ENCODE measurements at places on chromosomes 1 and 21.

GRCh38 chr1:23732363-23733224 is 10.7 kb upstream of the ELOA start:
- DNase-seq, result no peak

- no peak for DNase-seq
Measured at GRCh38 chr1:225746361-225747179, 31.1 kb upstream of the SRP9 start.

DNA sequence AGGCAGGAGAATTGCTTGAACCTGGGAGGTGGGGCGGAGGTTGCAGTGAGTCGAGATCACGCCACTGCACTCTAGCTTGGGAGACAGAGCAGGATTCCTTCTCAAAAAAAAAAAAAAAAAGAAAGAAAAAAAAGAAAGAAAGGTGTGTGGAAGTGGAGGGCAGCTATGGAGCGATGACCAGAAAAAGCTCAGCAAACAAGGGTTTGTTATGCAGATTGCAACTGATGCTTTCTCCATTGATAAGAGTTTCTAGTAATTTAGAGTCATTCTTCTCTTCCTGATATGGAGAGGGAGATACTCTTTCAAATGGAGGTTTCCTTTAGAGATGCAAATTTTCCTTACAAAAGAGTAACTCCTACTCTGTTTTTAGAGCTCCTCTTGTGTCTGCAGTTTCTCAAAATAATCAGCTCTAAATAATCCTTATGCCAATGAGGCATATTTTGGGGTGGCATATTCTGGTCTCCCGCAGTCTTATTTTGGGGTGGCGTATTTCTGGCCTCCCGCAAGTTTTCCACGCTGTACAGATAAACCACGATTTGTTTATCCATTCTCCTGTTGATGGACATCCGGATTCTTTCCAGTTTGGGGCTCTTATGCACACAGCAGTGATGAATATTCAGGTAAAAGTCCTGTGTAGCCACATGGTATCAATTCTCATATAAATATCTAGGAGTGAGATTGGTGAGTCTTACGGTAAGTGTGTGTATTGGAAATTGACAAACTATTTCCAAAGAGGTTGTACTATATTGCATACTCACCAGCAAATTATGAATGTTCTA is 30.7 kb upstream of the RCC2 start:
- DNase-seq, result no peak

DNA sequence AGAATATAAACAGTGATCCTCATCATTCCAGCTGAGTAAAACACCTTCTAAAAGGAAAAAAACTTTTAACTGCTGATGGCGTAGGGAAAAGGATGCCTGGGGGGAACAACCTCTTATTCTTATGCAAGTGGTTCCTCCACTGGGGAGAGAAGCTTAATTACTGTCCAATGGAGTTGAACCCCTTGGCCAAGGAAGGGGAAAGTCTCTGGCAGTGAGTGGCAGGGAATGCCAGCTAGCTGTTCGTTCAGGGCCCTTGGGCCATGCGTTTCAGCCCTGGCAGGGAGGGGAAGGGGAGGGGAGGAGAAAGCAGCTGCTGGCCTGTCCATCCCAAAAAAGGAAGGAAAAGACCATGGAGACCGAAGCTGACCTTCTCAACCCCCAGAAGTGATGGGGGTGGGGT is 22.6 kb upstream of the SYCP1 start:
- DNase-seq, result no peak

GRCh38 chr21:45111703-45112102 is 37.3 kb downstream of the ADARB1 start:
- DNase-seq, result no peak

- DNase-seq, result peak; percentile 12
Measured at GRCh38 chr1:205066141-205066818, 18.0 kb downstream of the TMEM81 start.

DNA sequence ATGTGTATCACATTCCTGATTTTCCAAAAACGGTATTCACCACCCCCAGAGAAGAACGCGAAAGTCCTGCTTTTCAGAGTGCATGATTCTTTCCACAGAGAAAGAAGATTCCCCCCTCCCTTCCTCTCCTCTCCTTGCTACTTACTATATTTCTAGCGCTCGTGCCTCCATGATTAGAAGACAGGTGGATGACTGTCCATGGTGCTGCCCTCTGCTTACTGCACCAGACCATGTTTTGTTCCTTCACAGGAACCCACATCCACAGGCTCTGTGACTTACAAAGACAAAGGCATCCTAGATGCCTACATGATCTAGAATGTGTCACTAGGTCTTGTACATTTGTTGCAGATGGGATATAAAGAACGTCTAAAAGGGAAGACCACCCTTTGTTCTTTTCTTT is 49.1 kb upstream of the ZNF648 start:
- DNase-seq, result no peak

GRCh38 chr1:27299385-27300271 is 22.3 kb upstream of the TMEM222 start:
- no peak for DNase-seq

DNA sequence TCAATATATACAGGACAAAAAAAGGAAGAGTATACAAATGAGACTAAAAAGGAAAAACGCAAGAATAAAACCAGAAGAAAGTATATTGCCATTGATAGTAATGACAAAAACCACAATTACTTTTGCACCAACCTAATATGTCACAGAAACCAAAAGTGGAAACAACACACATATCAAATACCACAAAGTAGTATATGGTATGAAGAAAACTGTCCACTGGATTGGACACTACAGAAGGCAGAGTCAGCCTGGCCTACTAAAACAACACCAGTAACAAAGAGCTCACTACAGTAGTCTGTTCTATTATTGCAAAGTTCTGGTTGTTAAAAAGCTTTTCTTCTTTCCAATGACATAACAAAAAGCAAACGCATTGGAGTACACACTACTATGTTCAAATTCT is 17.7 kb downstream of the TESK2 start:
- DNase-seq, result no peak

- no peak for DNase-seq
Measured at GRCh38 chr21:35004314-35004713, 44.8 kb downstream of the RUNX1 start.

- peak; percentile 34 for DNase-seq
Measured at GRCh38 chr21:25039461-25040380, 567.6 kb downstream of the MRPL39 start.

DNA sequence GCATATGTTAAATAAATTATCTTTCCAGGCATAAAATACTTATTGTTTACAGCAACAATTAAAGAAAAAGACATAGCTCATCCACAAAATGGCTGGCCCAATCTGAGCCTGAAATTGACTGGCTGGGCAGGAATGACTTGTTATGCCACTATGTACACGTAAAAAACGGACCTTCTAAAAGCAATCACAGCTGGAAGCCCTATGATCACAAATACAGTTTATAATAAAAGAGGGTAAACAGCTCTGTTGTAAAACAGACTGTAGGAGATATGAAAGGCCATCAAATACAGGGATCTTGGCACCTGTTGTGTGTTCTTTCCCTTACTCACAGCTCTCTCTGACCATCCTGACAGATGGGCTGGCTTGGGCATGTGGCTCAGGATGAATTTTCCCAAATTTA is 70.5 kb upstream of the DMRTA2 start:
- no peak for DNase-seq

GRCh38 chr1:18989176-18989799 is 32.8 kb upstream of the IFFO2 start:
- DNase-seq, result no peak

DNA sequence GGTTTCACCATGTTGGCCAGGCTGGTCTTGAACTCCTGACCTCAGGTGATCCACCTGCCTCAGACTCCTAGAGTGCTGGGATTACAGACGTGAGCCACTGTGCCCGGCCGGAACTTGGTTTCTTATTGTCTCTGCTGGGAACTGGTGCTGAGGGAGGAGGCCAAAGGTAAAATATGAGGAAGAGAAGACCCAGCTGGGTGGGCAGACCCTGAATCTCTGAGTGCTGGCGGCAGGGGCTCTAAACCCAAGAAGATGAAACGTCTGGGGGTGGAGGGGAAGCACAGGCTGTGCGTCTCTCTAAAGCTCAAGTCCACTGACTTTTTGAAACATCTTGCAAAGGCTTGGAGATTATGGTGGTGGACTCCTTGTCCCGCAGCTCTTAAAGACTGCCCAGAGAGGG is 82.0 kb upstream of the TLR5 start:
- no peak for DNase-seq

GRCh38 chr1:44542420-44543063 is 131.7 kb downstream of the TMEM53 start:
- DNase-seq, result no peak

DNA sequence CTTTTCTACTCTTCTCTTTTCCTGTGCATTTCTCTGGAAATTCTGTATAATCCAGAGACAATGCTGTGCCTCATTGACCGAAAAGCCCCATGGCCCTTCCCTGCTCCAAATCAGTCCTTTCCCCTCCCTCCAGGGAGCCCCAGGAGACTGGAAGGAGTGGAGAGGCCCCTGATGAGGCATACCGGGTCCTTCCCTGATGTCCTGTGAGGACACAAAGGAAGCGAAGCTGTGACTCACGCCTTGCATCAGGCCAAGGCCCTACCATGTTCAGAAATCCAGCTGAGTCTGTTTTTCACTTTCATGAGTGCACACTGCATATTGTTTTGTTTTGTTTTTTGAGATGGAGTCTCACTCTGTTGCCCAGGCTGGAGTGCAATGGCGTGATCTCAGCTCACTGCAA is 38.7 kb upstream of the BECN2 start:
- DNase-seq, result no peak

- DNase-seq, result no peak
Measured at GRCh38 chr1:100545855-100546254, 7.9 kb downstream of the GPR88 start.

- no peak for DNase-seq
Measured at GRCh38 chr1:116390195-116390594, 17.2 kb downstream of the ATP1A1 start.

DNA sequence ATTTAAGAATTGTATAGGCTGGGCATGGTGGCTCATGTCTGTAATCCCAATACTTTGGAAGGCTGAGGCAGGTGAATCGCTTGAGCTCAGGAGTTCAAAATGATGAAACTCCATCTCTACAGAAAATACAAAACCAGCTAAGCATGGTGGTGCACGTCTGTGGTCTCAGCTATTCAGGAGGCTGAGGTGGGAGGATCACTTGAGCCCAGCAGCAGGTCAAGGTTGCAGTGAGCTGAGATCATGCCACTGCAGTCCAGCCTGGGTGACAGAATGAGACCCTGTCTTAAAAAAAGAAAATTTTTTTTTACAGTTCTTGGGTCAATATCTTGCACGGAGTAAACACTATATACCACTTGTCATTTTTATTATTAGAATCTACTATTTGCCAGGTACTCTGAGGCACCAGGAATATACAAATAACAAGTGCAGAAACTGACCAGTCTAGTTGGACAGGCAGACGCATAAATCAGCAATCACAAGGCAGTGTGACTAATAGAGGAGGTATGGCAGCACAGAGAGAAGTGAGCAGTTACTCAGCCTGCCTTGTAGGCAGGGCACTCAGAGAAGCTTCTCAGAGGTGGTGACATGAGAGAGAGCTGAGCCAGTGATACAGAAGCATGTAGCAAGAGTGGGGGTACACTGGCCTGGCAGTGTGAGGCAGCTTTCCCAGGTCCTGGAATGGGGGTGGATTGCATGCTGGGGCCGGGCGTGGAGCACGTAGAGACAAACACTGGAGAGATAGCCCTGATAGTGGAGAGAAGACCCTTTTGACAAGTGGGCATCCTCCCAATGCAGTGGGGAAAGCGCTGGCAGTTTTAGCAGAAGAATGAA is 8.0 kb downstream of the PHLDA3 start:
- no peak for DNase-seq

GRCh38 chr21:43905726-43906455 is 40.9 kb downstream of the AGPAT3 start:
- no peak for DNase-seq

DNA sequence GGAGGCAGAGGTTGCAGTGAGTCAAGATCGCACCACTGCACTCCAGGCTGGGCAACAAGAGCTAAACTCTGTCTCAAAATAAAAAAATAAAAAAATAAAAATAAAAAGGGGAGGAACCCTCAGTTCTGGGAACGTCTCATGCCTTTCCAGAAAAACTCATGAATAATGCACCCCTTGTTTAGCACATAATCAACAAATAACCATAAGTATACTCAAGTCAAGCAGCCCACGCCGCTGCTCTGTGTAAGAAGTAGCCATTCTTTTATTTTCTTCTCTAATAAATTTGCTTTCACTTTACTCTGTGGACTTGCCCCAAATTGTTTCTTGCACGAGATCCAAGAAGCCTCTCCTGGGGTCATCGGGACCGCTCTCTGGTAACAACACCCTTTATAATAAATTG is 14.5 kb upstream of the ACTA1 start:
- DNase-seq, result no peak

- no peak for DNase-seq
Measured at GRCh38 chr1:235429143-235429542, 61.9 kb downstream of the TBCE start.

GRCh38 chr1:178345807-178346206 is 151.0 kb downstream of the CLEC20A start:
- DNase-seq, result no peak

DNA sequence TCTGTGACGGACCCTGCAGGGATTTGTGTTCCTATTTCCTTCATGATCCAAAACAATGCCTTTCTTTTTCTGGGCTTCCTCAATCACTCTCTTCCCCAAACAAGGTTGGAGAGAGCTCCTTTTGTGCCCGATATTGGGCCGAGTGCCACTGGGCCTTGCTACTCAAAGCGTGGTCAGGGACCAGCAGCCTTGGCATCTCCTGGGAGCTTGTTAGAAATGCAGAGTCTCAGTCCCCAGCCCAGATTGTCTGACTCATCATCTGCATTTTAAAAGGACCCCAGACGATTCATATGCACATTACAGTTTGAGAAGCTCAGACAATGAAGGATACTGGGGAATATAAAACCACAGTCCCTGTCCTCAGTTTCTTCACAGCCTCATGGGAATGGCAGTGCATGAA is 19.9 kb downstream of the ADORA1 start:
- no peak for DNase-seq

DNA sequence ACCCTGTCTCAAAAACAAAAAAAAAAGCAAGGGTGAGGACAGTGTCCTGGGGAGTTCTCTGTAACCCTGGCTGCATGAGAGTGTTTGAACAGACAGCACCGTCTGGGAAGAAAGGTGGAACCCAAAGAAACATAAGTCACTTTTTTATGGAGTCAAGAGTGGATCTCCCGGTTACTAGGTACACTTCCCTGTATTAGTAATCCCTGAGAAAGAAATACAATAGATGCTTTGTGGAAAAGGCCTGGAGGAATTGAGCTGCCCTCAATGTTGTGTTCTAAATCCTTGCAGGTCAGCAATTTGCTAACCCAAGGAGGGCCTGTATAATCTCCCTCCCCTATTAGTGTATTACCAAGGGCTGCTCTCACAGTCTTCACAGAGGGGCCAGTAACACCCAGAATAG is 16.6 kb downstream of the DEGS1 start:
- no peak for DNase-seq

DNA sequence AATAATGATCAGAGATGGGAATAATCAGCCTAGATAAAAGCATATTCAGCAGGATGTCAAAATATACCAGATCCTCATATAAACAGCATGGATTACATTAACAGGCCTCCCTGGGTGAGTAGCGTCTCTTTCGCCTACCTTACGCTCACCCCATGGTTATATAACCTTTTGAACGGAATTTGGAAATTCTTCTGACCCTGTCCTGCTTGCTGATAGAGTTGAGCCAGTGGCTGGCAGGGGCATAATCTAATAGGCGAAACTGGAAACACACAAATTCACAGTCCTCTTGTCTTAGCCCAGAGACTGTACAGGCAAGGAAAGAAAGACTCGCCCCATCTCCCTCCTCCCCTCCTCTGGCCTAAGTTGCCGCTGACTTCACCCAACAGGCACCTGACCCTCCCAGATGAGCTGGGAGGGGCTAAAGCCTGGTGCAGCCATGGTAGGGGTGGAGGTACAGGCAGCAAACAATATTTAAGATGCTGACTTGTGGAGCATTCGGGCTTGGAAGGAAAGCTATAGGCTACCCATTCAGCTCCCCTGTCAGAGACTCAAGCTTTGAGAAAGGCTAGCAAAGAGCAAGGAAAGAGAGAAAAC is at the start of gene ANGPTL7:
Gene ANGPTL7 (plus strand): TSS at position 498 of the 594 bp plus-strand sequence. CDS start 225 bp downstream, outside the sequence.
- no peak for DNase-seq
